ENCODE measurements at places on chromosomes 5 and 9. TPM values are rescaled to one million over a fixed set of nuclear protein-coding genes. Genes with fewer than 3 reads are reported as not detected.

IL9 gene
- 2.6 TPM for total RNA-seq

DNA sequence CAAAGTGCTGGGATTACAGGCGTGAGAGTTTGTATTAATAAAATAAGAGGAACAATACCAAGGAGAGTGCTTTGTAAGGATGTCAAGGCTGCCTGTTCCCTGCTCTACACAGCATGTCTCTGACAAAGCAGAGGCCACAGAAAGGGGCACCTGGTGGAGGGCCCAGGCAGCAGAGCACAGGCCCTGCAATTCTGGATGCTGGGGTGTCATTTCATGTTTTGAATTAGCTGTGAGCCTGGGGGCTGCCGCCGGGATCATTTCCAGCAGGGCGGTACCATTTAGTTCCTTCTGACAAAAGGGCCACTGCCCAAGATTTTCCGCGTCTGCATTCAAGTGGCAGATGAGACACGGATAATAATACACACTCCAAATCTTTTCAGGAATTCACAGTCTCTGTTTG lies 396.9 kb downstream of the GADD45G start:
- DNase-seq = no peak
- no peak overlapping the region for H3K4me3 ChIP-seq
- no peaks in the 10 kb centered on the region for H3K36me3 ChIP-seq
- peaks cover 37% of the 10 kb centered on the region for H3K4me1 ChIP-seq
- H3K27me3 ChIP-seq = no peaks in the 10 kb centered on the region

EIF4E1B gene
- total RNA-seq = not detected

PKD2L2 gene
- 0.74 TPM for total RNA-seq

DNA sequence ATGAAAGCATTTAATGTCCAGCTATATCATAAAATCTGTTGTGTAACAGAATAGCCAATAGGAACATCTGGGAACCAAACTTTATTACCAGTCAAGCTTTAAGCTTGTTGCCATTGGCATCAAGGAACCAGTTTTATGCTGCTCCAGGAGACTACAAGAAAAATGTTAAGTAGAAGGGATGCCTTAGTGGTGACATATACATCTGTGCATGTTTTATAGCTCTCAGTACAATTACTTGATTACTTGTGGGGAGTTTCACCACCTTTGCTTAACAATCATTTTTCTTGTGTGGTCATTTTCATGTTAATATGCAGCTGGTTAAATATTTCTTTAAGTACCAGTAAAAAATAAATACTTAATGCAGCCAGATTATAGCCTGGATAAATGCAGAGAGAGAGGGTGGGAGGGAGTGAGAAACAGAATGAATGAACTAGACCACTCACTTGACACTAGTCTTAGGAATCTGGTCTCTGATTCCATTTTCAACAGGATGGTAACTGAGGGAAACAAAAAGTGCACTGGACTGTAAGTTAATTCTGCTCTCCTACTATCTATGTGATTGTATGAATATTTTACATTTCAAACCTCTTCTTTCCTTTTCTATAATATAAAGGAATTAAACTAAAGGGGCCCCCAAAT lies 35.7 kb upstream of the LURAP1L start:
- H3K27me3 ChIP-seq = no peaks in the 10 kb centered on the region
- no peak overlapping the region for H3K4me3 ChIP-seq
- no peak for DNase-seq
- H3K4me1 ChIP-seq = no peaks in the 10 kb centered on the region

BTNL8 gene
- 1.2 TPM for total RNA-seq

- no peaks in the 10 kb centered on the region for H3K27me3 ChIP-seq
- peaks cover 38% of the 10 kb centered on the region for H3K4me1 ChIP-seq
- no peaks in the 10 kb centered on the region for H3K36me3 ChIP-seq
These were observed 1.5 kb downstream of the SPAAR start for GRCh38 chr9:35910613-35911359.

- peaks cover 17% of the 10 kb centered on the region for H3K4me1 ChIP-seq
- no peak overlapping the region for H3K27ac ChIP-seq
- peaks cover 45% of the 10 kb centered on the region for H3K27me3 ChIP-seq
- no peak overlapping the region for H3K4me3 ChIP-seq
These were observed 341.9 kb downstream of the GADD45G start for GRCh38 chr9:89946741-89947140.

DNA sequence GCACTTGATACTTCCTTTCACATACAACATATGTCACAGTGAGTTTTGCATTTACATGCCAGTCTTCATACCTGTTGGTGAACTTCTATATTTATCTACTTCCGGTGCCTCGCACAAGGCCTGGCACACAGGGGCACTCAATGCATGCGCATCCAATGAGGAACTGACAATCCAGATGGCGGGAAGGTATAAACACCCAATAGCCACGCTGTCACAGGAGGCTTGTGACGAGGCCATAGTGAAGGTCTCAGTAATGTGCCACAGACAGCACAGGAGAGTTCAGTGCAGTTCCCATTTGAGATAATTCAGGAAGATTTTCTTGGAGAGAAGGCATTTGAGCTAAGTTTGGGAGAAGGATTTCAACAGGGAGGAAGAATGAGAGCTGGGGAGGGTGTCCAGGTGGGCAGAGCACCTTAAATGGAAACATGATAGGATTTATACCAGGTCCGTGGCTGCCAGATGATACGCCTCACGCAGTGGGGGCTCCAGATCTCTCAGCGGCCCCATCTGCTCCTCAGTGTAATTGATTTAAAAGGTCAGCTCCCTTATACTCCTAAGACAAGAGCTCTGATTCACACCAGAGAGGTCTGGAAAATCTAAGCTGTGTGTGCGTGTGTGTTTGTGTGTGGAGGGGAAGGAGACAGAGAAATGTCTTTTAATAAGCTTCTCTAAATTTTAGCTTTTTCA lies 206.2 kb downstream of the DCP2 start:
- H3K27ac ChIP-seq = no peak overlapping the region
- no peak for DNase-seq
- no peaks in the 10 kb centered on the region for H3K27me3 ChIP-seq
- no peak overlapping the region for H3K4me3 ChIP-seq
- no peaks in the 10 kb centered on the region for H3K36me3 ChIP-seq

GRCh38 chr5:116572350-116573278 lies 2.0 kb downstream of the SEMA6A start:
- no peak for DNase-seq
- peaks cover 76% of the 10 kb centered on the region for H3K27me3 ChIP-seq
- peak overlapping the region; percentile 98 for H3K4me3 ChIP-seq
- H3K36me3 ChIP-seq = peaks cover 4% of the 10 kb centered on the region

DNA sequence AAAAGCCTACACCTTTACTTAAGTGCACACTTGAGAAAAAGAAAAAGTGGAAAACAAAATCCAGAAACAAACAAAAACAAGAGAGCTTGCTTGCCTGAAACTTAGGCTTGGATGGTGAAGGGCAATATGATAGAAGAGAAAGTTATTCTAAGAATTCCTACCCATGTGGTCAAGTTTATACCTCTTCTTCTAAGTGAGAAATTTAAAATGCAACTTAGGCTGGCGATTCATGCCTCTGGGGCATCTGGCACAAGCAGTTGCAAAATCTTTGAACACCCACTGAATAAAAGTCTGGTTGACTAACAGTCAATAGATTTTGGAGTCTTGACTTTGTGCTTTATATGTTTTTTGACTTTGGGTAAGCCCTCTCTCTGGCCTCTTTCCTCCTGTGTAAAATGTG lies 239.6 kb downstream of the KDM4C start:
- no peak overlapping the region for H3K27ac ChIP-seq
- H3K36me3 ChIP-seq = no peaks in the 10 kb centered on the region
- H3K4me3 ChIP-seq = no peak overlapping the region
- no peak for DNase-seq
- H3K4me1 ChIP-seq = no peaks in the 10 kb centered on the region
- H3K27me3 ChIP-seq = no peaks in the 10 kb centered on the region

CAMK2A gene
- not detected for total RNA-seq

GRCh38 chr5:80069918-80070318 lies 34.8 kb downstream of the THBS4 start:
- peaks cover 16% of the 10 kb centered on the region for H3K4me1 ChIP-seq
- no peak overlapping the region for H3K4me3 ChIP-seq
- no peaks in the 10 kb centered on the region for H3K27me3 ChIP-seq
- DNase-seq = no peak
- no peaks in the 10 kb centered on the region for H3K36me3 ChIP-seq

- H3K4me1 ChIP-seq = no peaks in the 10 kb centered on the region
- no peak overlapping the region for H3K27ac ChIP-seq
- DNase-seq = no peak
- no peak overlapping the region for H3K4me3 ChIP-seq
- H3K27me3 ChIP-seq = no peaks in the 10 kb centered on the region
These were observed 10.5 kb downstream of the FBXO4 start for GRCh38 chr5:41935544-41935943.

- H3K36me3 ChIP-seq = no peaks in the 10 kb centered on the region
- peaks cover 5% of the 10 kb centered on the region for H3K4me1 ChIP-seq
- no peak overlapping the region for H3K27ac ChIP-seq
- peaks cover 7% of the 10 kb centered on the region for H3K27me3 ChIP-seq
- no peak for DNase-seq
These were observed 20.6 kb downstream of the C9orf43 start for GRCh38 chr9:113431191-113431590.

DNA sequence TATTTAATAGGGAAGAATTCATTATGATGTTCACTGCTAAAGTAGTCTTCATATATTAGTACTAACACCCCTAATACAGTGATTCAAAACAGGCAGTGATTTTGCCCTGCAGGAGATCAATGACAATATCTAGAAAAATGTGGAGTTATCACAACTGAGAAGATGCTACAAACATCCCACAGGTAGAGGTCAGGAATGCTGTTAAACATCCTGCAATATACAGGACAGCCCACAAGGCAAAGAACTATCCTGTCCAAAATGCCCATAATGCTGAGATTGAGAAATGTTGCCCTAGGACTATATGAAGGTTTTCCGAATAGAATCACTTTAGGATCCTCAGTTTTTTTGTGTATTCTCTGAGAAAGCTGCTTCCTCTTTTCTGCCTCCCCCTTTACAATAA lies 15.3 kb downstream of the RORB start:
- H3K4me1 ChIP-seq = no peaks in the 10 kb centered on the region
- no peaks in the 10 kb centered on the region for H3K27me3 ChIP-seq
- no peak for DNase-seq
